ENCODE measurements at places on chromosomes 5 and 9.
A peak's percentile ranks its signal among the peaks of the same experiment; 100 is the strongest.

DNA sequence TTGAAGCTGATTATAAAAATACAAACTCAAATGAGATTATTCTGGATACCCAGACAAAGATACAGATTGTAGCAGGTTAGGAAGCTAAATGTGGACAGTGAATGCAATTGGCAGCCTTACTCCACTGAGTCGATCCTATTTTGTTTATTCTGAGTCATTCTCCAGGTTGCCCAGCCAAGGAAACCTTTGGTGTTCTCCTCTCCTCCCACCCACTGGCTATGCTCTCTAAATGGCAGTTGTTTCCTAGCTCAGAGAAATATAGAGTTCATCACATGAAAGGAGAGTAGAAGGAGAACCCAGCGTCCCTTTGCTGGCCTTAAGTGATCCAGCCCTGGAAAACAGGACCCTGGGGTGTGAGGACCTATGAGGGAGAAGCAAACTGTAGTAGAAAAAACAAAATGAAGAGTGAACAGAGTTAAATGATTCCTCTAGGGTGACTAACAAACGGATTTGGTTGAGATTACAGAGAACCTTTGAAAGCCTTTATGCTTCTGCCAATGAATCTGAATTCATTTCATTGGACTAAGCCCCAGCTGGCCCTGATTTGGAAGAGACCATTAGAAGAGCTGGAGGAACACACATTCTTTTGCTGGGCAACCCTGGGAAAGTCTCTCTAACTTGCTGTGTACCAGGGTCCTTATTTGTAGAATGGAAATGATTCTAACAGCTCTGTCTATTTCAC, 95.1 kb downstream of the BRINP1 start:
- DNase-seq = no peak

DNA sequence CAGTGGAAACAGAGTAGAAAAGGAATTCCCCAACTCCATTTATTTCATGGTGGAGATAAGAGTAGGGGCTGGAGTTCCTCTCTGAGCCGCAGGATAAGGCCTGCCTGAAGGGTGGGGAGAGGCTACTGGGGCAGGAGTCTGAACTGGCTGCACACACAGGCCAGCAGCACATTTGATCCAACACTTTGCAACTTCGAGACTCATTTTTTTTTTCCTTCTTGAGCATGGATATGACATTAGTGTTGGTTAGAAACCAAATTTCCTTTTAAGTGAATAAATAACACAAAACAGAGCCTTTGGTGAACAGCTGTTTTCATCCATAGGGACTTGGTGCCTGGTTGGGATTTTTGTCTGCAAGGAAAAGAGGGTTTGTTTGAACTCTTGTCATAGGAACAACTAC, 76.6 kb downstream of the RALGPS1 start:
- no peak for DNase-seq

DNA sequence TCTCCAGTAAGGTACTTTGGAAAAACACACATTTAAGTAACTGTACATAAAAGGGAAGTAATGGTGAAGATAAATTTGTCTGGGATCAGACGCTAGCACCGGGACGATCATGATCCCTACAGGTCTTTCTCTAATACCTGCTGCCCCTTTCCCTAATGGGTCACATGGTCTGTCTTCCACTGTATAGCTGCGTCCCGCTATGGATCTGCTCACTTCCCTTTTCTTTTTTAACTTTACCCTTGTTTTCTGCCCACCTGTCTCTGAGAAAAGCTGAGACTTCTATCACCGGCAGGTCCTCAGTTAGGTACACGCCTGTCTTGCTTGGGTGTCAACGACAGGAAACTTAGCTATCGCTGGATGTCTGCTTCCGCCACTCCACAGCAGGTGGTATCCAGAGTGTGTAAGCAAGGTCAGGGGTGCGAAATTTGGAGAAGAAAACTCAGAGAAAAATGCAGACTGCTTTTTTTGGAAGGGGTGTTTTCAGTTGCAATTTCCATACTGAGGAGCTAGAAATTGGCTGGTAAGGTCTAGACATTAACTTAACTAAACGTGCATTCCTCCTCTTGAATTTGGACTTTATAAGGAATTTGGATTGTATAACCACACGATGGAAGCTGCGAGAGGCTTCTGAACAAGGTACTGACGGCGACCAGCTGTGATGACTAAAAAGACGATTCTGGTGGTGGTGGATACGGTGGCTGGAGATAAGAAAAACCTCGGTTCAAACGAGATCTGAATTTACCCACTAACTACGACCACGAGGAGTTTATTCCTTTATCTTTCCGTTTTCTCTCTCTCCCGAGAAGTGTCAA, 1.1 kb upstream of the ICE1 start:
- no peak for DNase-seq

- DNase-seq = no peak
These were observed 147.8 kb downstream of the AOPEP start for GRCh38 chr9:94874316-94874715.

DNA sequence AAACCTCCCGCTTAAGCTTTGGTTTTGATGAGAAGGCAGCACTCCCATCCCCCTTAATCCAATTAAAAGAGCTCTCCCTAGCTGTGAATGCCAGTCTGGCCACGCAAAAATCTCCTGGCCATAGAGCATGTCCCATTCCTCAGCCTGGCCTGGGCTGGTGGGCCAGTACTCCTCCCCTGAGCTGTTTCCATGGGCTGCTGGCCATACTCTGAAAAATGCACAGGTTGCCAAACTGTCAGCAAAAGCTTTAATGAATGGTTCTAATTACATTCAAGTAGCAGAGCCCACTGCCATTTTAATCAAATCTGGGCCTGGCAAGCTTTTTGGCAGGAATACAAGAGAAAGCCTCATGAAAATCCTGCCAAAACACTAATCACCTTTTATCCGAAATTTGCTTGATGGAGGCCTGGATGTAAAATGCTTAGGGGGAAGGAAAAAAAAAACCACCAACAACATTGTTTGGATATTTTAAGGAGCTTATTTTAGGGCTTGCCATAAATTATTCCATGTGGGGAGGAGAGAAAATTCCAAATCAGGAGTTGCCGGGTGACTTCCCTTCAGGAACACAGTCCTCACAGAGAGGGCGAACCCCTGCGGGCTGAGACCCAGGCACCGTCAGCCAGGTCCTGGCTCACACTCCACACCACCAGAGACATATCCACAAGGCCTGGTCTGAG, 243.3 kb downstream of the SEC61B start:
- DNase-seq = no peak

DNA sequence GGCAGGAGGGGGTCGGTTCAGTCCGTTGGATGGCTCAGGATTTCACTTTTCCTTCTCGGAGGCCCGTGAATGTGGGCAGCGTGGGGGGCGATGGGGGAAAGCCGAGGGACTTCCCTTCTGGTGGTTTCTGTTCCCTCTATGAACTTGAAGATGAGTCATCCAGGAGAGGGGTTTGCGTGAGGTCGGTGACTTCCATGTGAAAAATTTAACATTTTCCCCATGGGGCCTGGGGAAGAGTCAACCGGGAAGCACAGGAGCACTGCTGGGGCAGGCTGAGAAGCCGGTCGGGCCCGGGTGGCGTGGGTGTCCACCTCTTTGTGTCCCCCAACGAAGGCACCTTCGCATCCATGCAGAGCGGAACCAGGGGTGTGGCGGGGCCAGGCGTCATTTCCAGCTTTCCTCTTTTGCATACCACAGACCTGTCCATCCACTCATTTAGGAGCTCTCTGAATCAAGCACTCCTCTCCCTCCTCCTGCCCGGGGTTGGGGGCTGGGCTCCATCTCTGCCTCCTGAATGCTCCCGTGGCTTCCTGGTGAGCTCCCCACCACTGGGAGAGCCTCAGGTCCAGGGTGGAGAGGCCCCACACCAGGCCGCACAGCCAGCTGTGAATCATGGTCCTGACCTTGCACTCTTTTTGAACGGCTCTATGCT, 68.4 kb downstream of the ANKRD33B start:
- no peak for DNase-seq

DNA sequence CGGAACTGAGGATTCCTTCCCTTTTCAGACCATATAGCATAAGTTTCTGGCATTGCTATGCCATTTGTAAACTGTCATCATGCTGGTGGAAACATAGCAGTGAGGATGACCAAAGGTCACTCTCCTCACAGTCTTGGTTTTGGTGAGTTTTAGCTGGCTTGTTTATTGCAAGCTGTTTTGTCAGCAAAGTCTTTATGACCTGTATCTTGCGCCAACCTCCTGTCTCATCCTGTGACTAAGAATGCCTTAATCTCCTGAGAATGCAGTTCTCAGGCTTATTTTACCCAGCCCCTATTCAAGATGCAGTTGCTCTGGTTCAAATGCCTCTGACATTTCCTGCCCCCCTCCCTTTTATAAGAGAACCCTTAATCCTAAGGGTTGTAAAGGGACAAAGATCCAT, 26.7 kb upstream of the GRIA1 start:
- no peak for DNase-seq

GRCh38 chr5:161034451-161034850, 182.4 kb upstream of the ATP10B start:
- DNase-seq = no peak

GRCh38 chr9:93525476-93525875, 50.9 kb upstream of the PHF2 start:
- DNase-seq = no peak

DNA sequence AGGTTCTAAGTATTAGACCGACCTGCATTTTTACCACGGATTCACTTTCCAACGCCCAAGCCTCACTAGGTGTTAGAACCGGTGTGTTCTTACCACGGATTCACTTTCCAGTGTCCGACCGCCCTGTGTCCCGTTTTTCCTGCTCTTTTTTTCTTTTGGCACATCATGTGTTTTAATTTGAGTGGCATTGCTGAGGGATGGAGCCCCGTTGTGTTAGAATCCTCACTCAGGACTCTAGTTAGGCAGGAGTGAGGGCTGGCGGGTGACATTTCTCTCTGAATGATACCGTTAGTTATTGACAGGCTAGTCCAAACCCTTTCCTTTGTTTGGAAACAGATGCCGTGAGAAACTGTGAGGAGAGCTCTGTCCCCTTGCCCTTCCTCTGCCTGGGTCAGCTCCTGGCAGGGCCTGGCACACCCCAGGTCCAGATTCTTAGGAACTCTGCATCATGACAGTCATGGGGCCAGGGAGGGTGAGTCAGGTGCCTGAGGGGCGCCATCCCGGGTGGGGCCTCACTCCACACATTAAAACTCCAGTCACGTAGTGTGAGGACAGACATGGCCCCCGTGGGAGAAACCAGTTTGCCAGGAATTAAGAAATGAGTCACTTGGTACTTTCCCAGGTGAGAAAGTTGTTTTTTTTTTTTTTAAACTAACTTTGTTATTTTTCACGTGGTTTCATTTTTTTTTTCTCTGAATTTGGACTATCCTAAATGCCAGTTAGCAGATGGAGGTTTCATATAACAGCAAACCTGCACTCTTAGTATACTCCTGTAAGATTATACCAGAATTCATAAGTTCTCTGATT, 15.8 kb downstream of the EXOC3 start:
- no peak for DNase-seq

DNA sequence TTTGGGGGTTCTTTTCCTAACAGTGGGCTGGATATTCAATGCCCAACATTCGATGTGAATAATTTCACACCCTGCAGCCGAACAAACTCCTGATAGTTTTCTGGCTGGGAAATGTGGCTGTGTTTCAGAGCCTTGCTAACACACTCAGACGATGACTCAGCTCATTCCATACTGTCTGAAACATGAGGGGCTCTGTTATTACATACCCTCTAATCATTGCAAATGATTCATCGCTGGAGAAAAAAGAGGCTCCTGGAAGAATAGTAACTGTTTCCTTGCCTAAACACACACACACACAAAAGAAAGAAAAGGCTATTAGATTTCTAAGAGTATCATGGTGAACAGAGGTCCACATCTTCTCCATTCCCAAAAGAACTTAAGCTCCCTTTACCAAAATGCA, 75.8 kb downstream of the OXCT1 start:
- DNase-seq = no peak

- DNase-seq = no peak
These were observed 2.1 kb upstream of the SEMA4D start for GRCh38 chr9:89500008-89500407.

DNA sequence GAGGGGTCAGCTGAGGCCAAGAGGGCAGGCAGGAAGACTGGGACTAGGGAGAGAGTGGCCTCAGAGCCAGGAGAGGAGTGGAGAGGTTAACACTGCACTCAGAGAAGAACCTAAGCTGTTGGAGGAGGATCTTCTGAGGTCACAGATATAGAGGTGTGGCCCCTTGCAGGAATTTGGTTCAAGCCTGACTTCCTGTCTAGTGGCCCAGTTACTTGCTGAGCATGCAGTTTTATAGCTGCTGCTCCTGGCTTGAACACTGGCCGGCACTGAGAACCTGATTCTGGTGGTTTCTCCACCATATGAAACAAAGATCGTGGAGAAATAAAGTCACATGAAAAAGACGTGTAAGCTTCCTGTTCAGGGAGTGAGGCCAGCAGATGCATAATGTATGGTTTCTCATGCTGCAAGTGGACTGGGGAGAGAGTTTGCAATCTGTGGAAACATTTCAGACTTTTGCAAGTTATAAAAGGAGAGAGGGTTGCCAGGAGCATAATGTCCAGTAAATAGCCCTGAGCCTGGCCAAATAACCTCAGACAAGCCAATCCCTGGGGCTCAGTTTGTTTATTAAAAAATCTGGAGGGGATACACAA, 82.6 kb downstream of the GALNT10 start:
- peak; percentile 4 for DNase-seq

GRCh38 chr9:86324308-86324707, 29.9 kb downstream of the TUT7 start:
- no peak for DNase-seq

GRCh38 chr9:21053851-21054250, 22.4 kb upstream of the HACD4 start:
- no peak for DNase-seq

- no peak for DNase-seq
These were observed 12.0 kb downstream of the IFNE start for GRCh38 chr9:21470126-21470525.

DNA sequence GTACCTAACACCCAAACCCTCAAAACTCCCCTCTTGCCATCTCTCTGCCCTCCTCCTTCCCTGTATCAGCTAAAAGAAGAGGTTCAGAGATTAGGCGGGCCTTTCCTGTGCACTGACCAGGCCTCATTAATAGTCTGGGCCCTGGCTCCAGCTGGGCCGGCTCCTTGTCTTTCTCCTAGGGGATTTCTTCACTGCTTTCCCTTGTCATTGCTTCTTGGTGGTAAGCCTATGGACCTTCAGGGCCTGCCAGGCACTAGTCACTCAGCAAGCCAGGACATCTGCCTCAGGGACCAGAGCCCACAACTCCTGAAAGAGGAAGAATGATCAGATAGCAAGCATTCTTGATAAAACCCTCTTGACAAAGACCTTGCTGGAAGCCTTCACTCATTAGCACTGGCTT, 50.9 kb downstream of the MRRF start:
- DNase-seq = no peak

GRCh38 chr9:124800306-124801259, 23.6 kb downstream of the OLFML2A start:
- no peak for DNase-seq

DNA sequence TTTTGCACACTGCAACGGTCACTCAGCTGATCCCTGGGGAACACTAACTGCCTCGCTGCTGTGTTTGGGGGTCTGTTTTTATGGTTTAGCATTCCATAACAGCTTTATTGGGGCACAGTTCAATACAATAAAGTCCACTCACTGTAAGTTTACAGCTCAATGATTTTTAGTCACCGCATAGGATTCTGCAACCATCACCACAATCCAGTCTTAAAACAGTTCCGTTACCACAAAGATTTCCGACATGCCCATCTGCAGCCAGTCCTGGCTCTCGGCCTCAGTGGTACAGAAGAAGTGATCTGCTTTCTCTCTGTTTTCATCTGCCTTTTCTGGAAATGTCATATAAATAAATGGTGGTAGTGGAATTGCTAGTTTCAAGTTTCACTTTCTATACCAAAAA, 23.6 kb downstream of the OR2V2 start:
- DNase-seq = no peak

GRCh38 chr5:29193972-29194371, 1999.5 kb upstream of the CDH6 start:
- no peak for DNase-seq

- DNase-seq = no peak
These were observed 440.9 kb upstream of the C9orf72 start for GRCh38 chr9:28014212-28014611.
